Dorsolateral prefrontal cortex (tissue), 122 donors: ENCODE measurements at places on chromosomes 5 and 9. TPM values are rescaled to one million over a fixed set of nuclear protein-coding genes. Genes with fewer than 3 reads are reported as not detected.

- DNase-seq = no peak
Observed at GRCh38 chr9:28051559-28052503, 478.6 kb upstream of the C9orf72 start.

DNA sequence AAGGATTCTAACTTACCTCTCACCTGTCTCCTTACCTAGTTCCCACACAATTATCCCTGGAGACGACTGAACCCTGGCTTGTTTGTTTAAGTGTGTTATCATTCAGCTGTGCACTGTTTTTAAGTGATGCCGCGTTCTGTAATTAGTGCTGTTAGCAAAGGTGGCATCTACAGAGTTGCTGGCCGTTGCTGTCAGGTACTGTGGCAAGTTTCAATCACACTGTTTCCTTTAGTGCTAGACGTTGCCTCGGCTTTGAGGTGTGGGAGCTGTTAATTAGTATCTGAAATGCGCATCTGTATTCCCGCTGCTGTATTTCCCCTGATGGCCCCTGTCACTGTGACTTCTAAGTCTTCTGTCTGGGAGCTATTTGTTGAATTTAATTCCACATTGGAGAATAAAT is 193.8 kb upstream of the GAS1 start:
- no peak for DNase-seq

- DNase-seq = no peak
Observed at GRCh38 chr5:116532762-116533525, 41.7 kb downstream of the SEMA6A start.

DNA sequence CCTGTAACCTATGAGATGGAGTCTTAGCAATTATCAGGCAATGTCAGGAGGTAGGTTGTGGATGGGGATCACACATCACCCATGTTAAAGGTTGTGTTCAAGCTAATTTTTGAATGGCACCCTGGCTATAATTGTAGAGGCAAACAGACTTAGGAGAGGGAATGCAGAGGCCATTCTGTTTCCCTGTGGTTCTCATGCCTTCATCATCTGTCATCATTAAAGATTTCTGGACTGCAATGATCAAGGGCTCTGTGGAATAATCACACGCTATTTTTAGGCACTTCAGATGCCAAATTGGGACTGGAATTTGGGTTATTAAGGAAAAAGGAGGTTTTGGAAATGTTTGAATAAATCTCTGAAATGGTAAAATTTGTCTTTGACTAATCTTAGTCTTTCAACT is 1065.4 kb downstream of the TAF11L14 start:
- DNase-seq = no peak

Gene BRINP1
- total RNA-seq = 84.5 TPM

Gene GFPT2
- total RNA-seq = 26.0 TPM

Gene FST
- total RNA-seq = not detected
